ENCODE measurements at places on chromosomes 7 and 10.

- DNase-seq: no peak
Observed at GRCh38 chr7:95558864-95559263, 37.5 kb downstream of the PDK4 start.

GRCh38 chr7:157044147-157044687, 33.8 kb upstream of the MNX1 start:
- no peak for DNase-seq

DNA sequence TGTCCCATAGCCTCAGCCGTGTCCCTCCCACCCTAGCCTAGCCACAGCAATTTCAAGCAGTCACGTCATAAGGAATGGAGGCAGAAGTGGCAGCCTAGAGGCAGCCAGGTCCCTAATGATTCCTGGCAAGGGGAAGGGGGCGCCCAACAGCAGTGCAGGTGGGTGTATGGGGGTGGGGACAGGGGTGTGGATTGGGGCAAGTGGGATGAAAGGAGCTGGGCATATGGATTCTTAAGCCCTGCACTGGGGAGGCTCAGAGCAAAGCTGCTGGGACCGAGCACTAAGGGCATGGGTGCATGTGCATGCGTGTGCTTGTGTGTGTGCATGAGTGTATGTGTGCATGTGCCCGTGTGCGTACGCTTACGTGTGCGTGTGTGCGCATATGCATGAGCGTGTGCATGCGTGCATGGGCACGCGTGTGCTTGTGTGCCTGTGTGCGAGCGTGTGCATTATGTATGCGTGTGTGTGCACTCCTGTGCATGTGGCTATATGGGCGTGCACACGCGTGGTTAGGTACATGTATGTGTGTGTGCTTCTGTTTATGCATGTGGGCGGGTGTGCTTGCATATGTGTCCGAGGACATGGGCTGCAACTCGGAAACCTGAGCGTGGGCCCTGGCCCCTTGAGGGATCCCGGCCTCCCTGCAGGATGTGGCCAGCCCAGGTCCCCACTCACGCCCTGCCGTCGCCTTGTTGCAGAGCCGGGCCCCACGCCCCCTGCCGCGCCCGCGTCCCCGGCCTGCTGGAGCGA, 34.1 kb downstream of the SH2B2 start:
- DNase-seq: no peak

GRCh38 chr7:155755026-155755425, 57.2 kb downstream of the SHH start:
- DNase-seq: no peak

- DNase-seq: no peak
Observed at GRCh38 chr7:37480041-37481031, 31.7 kb upstream of the ELMO1 start.

DNA sequence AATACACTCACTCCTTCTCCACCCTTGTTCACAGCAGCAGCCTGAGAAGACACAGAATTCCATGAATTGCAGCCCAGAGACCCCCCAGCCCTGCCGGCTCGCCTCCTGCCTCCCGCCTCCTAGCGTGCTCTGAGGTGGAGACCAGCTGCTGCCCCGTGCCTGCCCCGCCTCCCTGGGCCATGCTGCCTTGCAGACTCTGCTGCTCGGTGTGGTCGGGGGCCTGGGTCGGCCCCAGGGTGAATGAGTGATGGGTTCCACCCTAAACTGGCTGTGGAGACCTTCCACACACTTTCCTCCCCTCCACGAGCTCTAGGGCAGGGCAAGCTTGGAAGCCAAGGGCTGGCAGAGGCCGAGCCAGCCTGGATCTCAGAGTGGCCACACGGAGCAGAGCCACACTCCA, 479.3 kb downstream of the DNAJB6 start:
- no peak for DNase-seq

DNA sequence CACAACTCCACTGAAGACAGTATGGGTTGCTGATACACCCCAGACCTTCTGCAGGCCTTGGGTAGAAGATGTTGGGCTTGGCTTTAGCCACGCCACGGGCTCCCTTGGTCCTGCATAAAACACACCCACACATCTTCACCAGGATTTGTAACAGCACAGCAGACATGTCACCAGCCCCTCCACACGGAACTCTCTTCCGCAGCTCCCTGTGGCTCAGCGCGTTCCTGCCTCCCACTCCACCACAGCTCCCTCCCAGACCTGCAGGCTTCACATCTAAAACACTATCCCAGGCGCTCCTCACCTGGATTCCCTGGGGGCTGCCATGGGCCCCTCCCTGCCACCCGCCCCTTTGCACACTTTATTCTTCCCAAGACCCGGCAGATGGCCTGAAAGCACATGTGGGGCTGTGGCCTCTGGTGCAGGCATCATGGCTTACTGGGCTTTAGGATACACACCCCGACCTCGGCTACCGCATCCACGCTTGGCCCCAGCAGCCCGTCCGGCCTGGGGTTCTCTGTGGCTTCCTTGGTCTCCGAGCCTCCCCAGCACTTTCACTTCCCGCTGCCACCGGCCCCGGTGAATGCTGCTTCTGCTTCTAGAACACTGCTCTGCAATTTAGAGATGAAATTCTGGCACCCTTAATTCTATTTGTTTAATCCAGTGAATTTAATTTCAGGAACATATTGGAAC, 432.9 kb downstream of the DNAJB6 start:
- no peak for DNase-seq

DNA sequence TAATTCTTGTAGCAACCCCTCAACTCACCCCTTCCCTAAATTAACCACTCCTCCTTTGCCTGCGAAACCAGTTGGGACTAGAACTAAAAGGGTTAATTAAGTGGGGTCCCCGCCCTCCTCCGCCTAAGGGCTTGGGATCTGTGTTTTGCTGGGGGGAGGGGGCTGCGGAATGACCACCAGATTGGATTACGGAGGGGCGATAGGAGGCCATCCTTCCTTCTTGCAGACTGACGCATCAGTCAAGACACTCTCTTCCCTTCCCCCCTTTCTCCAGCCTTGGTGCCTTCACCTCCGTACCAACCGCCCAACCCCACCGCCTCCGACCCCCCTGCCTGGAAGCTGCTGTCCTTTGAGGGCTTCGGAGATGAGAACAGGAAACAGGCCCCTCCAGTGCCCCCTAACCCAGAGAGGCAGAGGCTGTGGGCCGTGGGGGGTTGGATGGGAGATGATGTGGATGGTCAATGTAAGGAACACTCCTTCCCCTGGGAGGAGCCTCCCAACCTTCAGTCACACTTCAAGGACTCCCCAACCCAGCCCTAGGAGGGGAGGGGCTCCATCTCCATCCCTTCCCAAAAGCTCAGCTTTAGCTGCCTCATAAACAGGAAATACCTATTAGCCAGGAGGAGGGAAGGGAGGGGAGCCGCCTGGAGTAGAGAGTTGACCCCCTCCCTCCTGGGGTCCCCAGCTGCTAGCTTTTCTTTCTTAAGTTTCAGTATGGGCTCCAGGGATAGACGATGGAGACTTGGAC, 997 bp upstream of the LDB1 start:
- DNase-seq: peak; percentile 41

DNA sequence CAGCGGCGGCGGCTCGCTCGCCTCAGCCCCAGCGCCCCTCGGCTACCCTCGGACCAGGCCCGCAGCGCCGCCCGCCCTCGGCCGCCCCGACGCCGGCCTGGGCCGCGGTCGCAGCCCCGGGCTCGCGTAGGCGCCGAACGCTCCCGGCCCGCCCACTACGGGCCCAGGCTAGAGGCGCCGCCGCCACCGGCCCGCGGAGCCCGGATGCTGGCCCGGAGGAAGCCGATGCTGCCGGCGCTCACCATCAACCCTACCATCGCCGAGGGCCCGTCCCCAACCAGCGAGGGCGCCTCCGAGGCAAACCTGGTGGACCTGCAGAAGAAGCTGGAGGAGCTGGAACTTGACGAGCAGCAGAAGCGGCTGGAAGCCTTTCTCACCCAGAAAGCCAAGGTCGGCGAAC, 18.2 kb upstream of the TSPAN33 start:
- no peak for DNase-seq

- DNase-seq: no peak
Observed at GRCh38 chr7:141001122-141001521, 13.6 kb downstream of the MRPS33 start.

- DNase-seq: no peak
Observed at GRCh38 chr7:79531116-79531515, 77.6 kb upstream of the MAGI2 start.

DNA sequence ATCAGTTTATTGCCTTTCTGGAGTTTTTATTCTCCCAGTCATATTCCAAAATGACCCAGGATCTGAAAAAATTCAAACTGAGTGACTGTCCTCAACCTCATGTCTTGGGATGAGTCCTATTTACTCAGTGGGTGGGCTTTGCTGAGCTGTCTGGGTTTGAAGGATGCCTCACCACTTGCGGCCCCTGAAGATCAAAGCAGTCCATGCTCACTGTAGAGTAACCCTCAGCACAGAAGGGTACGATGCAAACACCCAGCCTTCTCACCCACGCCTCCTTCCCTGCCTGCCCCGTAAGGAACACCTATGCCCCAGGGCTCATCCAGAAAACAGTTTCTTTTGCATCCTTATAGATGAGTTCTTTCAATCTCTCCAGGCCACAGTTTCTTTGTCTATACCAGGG, 42.2 kb upstream of the GRB10 start:
- DNase-seq: no peak

DNA sequence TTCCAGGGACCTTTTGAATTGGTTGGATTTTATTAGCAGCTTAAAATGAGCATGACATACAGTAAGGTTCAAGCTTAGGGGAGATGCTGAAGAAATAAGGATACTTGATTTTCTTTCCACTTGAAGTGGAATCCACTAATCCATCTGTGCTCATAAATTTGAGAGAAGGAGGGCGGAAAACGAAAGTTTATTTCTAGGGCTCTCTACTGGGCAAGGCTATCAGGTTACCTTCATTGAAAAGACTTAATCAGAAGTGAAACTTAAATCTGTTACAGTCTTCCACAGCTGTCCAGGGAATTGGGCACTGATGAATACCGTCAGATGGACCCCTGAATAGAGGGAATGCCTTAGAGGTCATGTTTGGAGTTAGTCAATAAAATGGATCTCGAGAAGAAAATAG, 21.8 kb downstream of the AUTS2 start:
- DNase-seq: no peak

- DNase-seq: no peak
Observed at GRCh38 chr10:76459016-76459730, 1027.7 kb downstream of the LRMDA start.

GRCh38 chr7:3592401-3593134, 291.5 kb downstream of the SDK1 start:
- no peak for DNase-seq

DNA sequence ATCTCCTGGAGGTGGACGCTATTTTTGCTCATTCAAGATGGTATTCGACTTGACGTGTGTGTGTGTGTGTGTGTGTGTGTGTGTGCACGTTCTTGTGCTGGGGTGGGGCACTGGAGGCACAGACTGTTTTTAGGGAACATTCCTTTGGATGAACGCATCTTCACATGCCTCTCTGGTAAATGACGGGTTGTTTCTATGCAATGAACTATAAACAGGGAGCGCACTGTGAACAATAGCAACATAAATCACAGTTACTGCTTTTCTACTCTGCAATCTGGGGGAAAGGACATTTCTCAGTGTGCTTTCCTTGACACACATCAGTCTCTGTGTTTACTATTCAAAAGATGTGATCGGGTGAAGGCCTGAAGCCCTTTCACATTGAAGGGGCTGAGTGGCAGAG, 120.1 kb upstream of the PITRM1 start:
- no peak for DNase-seq

DNA sequence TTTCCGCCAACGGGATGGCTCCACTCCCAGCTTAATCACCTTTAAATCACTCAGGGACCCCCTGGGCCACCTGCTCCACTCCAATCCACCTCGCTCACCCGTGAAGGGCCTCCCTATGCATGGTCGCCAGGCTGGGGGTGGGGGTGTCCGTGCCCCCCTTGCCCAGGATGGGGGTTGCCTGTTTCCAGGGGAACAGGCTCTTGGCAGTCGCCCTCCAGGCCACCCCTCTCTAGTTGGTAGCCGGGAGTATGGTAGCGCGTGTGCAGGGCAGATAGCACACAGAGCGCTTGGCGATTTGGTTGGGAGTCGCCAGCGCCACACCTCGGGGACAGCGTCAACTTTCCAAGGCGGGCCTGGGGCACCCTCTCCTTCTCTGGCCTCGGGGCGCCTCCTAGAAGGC, 134.9 kb upstream of the ZNF92 start:
- no peak for DNase-seq

All from stimulated activated CD8-positive, alpha-beta memory T cell treated with anti-CD3 and anti-CD28 coated beads, Interleukin-4, amount 100 ng/mL, for 48 hours (primary cell).